Naive B cell (primary cell): ENCODE measurements at places on chromosomes 13 and 19. TPM values are rescaled to one million over a fixed set of nuclear protein-coding genes. Genes with fewer than 3 reads are reported as not detected.

GRCh38 chr19:16861011-16861410 is 27.8 kb upstream of the F2RL3 start:
- no peak for DNase-seq

DNA sequence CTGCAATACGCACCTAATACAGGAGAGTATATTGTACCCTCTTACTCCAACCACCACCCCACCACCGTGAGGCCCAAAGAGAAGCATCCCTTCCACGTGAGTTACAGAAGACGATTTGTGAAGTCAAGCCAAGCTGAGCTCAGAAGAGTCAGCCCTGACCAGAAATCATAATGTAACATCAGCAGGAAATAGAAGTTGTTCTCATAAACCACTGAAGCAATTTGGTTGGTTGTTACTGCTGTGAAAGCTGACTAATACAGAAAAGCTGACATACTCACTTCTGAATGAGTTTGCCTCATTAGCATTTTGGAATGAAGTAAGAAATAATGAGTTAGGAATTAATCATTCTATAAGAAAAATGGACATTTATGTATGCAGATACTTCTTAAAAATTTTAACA is 749.4 kb upstream of the SLC10A2 start:
- no peak for DNase-seq

DNA sequence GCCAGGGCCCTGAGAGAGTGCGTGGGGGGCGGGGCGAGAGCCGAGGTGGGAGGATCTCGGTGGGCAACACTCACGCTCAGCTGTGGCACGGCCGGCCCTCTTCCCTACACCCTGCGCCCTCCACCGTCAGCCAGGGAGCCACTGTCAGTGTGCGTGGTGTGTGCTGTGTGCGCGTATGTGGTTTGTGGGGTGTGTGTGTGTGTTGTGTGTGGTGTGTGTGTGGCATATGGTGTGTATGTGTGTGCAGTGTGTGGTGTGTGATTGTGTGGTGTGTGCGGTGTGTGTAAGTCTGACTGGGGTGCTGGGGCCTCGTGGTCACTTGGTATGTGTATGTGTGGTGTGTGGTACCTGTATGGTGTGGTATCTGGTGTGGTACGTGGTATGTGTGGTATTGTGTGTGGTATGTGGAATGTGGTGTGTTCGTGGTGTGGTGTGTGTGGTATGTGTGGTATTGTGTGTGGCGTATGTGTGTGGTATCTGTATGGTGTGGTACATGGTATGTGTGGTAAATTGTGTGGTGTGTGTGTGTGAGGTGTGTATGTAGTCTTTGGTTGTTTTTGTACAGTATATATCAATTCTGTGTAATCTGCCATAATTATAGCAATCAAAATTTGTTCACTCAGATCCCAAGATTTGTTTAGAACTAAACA is 5.1 kb downstream of the GRK1 start:
- DNase-seq = no peak

GRCh38 chr13:35906636-35907035 is 224.5 kb downstream of the DCLK1 start:
- no peak for DNase-seq

DNA sequence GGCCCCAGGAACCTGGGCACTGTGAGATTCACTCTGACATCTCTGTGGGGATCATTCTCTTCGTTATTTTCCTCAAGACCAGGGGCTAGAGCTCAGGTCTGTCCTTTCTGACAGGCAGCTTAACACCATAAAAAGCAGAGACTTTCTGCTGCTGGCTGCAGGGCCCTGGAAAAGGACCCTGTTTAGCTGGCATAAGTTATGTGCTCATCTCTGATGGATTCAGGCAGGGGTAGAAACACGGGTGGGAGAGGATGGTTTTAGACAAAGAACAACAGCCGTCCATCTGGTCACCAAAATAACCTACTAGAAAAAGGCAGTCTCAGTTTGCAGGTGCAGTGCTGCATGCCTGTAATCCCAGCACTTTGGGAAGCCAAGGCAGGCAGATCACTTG is 2.3 kb upstream of the GPI start:
- DNase-seq = no peak

DNA sequence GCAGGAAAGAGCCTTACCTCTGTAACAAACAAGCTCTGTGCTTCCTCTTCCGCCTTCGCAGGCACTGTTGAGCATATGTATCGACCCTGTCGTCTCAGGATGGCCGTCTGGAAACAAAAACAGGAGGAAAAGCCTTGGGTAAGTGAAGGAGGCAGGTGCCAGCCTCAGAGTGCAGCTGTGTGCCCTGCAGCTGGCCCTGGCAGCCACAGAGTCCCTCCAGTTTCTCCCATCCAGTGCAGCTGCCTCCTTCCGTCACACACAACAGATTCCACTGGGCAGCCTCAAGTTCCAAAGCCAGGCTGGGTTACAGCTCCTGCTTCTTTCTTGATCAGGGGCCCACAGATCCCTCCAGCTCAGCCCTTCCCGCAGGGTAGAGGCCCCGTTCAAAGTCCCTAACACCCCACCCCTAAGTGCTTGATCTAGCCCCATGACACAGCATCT is 47.7 kb downstream of the DOCK9 start:
- DNase-seq = no peak

- peak; percentile 36 for DNase-seq
These were observed 43.1 kb downstream of the CYP4F22 start for GRCh38 chr19:15551293-15552004.

GRCh38 chr13:113455384-113455783 is 2.1 kb upstream of the ADPRHL1 start:
- DNase-seq = no peak

DNA sequence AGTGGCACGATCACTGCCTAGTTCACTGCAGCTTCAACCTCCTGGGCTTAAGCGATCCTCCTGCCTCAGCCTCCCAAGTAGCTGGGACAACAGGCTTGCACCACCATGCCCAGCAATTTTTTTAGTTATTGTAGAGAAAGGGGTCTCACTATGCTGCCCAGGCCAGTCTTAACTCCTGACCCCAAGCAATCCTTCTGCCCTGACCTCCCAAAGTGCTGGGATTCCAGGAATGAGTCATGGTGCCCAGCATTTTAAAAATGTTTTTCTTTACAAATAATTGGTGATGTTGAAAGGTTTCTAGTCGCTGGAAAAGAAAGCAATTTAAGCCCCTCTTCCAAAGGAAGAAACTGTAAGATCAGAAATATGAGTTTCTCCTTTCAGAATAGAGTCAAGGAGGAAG is 19.4 kb downstream of the DYRK1B start:
- DNase-seq = no peak

- no peak for DNase-seq
These were observed 287 bp upstream of the B3GLCT start for GRCh38 chr13:31199527-31199848.

GRCh38 chr19:6570764-6571163 is 20.2 kb downstream of the CD70 start:
- no peak for DNase-seq

- DNase-seq = no peak
These were observed 33.3 kb downstream of the MCF2L start for GRCh38 chr13:113002206-113002912.

DNA sequence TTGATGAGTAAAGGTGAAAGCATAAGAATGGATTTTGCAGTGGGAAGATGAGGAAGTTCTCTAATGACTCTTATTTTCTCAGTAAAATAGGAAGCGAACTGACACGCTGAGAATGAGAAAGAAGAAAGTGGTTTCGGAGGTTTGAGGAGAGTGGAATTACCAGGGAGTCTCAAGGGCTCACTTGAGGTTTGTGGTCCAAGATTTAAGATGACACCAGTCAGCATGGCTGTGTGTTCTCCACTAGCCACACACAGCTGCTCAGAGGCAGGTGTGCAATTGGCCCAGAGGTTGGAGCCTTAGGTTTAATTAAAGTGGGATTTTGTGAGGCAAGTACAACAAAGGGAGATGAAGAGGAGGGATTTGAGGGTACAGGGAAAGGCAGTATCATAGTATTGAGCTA is 99.6 kb upstream of the NBEA start:
- DNase-seq = no peak

The MCF2L gene
- polyA plus RNA-seq = 2.6 TPM

The TEKTIP1 gene
- polyA plus RNA-seq = not detected

The ATXN8OS gene
- not detected for polyA plus RNA-seq

The FCAR gene
- 0.63 TPM for polyA plus RNA-seq

The ZNF229 gene
- 2.8 TPM for polyA plus RNA-seq
